ENCODE measurements at places on chromosomes 3 and 15.

DNA sequence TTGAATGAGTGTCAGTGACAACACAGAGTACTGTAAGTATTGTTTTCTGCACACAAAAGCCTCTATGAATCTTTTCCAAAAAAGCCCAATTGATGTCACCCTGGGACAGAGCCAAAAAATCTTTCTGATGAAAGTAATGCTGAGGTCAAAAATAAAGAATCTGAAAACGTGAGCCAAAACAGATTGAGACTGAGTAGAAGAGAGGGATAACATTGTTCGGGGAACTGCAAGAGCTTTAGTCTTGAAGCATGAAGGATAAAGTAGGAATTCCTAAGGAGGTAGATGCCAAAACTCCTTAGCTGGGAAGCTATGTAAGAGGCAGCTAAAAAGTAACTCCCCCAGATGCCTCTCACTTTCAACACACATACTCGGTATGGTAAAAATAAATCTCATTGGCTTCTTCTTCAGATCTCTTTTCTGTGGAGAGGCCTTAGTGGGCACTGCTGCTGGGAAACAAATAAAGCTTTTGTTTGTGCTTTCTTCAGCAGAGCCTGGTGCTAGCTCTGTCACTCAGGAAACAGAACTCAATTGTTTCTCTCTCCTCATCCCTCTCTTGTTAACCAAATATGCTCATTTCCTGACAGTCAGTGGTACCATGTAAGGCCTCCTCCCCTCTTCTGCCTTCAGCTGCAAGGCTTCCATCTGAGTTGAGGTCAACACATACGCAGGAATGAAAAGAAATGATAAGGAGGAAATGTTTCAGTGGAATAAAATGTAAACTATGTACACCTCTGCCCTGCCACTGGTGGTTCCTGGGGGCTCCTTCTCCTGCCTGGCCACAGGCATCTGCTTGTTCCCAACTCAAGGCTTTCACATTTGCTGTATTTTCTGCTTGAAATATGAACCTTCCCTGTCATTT, 58.1 kb downstream of the CD200 start:
- DNase-seq = no peak

- no peak for DNase-seq
Measured at GRCh38 chr3:123406598-123406997, 42.3 kb downstream of the ADCY5 start.

- DNase-seq = no peak
Measured at GRCh38 chr3:150348500-150348899, 59.6 kb upstream of the TSC22D2 start.

DNA sequence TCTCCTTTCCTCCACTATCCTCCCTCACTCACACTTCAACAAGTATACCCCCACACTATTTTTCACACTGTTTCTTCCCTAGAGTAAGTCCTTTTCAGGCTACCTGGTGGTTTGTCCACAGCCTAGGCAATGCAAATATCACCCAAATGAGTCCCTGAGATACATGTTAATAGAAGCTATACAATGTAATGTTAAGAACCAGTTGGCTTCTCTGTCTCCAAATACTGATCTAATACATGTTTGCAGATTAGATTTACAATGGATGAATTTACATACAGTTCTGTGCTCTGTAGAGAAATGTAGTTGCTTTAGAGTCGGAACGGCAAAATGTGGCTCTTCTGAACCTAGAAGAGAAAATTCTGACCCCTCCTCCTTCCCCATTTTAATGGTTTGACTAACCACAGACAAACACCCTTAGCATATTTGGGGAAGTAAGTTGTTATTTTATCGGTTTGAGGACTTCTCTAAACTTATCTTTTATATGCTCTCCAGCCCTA, 63.6 kb upstream of the MBNL1 start:
- no peak for DNase-seq

- no peak for DNase-seq
Measured at GRCh38 chr15:42104095-42104891, 9.9 kb upstream of the PLA2G4D start.

- no peak for DNase-seq
Measured at GRCh38 chr3:16349986-16350596, 85.1 kb downstream of the OXNAD1 start.

DNA sequence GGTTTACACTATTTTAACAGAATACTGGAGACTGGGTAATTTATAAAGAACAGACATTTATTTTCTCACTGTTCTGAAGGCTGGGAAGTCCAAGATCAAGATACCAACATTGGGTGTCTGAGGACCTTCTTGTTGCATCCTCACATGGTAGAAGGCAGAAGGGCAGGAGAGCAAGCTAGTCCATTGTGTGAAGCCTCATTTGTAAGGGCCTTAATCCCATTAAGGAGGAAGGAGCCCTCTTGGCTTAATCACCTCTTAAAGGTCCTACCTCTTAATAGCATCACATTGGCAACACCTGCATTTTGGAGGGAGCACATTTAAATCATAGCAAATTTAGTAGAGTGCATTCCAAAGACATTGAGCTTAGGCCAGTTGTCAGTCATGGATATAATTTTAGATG, 26.2 kb downstream of the UBE2Q2 start:
- DNase-seq = no peak

DNA sequence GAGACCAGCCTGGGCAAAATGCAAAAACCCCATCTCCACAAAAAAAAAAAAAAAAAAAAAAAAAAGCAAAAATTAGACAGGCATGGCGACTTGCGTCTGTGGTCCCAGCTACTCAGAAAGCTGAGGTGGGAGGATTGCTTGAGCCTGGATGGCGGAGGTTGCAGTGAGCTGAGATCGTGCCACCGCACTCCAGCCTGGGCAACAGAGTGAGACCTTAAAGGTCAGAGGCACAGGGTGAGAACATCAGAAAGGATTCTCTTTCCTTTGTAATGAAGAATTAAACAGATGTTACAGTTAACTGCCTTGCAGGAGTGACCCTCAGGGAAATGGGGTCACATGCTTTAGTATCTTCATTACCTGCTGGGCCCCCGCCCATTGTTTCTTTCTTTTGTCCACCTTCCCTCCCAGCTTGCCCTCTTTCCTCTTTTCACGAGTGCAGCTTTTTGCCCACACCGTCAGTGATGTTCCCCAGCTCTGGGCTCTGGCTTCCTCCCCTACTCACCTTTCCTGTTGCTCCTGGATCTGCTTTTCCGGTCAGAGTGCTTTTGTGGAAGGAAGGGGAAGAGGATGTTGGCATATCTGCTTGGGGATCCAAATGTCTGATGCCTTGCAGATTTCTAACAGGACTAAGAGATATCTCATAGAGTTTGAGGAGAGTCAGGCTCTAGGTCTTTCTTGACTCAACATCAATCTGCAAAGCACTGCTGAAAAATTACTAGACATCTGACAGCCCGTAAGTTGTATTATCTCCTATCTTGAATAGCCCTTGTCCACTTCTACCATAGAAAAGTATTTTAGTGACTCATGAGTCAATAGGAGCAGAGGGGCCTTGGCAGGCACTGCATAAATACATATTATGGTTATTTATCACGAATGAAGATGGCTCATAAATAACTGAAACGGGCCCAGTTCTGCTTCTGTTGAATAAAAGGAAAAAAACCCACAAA, 35.6 kb upstream of the NDUFB4 start:
- peak; percentile 17 for DNase-seq

DNA sequence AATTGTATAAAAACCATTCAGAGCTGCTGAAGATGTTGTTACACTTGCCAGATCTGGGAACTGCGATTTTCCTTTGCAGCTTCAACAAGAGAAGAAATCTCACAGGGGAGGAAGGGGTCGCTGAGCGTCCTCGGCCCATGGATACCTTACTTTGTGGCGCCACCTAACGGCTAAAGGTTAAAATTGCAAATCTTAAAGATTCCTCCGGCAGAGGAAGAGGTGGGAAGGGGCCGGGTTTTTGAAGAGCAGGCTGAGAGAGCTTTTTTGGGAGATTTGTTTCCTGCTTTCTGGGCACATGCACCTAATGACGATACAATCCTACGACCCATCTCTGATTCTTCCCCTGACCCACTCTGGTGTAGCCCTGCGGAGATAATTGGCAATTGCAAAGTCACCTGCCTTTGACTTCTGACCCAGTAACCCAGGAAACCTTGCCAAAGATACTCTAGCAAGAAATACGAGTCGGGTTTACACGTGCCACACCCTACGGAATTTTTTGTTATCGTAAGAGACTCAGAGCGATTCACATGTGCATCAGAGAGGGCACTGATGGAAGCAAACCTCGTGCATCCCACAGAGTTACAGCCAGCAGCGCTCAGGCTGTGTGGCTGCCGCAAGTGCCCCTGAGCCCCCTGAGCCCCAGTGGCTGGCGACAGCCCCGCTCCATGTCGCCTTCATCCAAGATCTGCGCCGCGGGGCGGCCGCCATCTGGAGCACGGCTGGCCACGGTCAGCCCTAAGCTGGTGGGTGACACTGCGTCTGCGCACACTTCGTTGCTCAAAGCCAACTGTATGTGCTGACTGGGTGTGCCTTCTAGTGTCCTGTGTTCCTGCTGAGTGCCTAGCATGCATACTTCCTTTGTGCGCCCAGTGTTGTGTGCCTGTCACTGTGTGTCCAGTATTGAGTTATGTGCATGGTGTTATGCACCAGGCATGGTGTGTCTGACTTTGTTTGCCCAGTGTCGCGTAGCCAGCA, 55.2 kb upstream of the CHRNA7 start:
- peak; percentile 72 for DNase-seq

All from kidney (tissue), 22 donors.